ENCODE measurements at places on chromosomes 2 and 18.

- no peak for DNase-seq
These were observed 26.8 kb downstream of the RMND5A start for GRCh38 chr2:86746939-86747338.

DNA sequence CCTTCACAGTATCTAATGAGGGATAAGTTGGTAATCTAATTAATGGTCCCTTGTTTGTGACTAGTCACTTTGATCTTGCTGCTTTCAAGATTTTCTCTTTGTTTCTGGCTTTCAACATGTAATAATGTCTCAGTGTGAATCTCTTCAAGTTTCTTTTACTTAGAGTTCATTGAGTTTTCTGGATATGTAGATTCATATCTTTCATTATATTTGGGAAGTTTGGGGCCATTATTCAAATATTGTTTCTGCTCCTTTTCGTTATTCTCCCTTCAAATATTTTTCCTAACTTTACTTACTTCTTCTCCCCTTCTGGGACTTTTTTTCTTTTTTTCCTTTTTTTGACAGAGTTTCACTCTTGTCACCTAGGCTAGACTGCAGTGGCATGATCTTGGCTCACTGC, 21.1 kb upstream of the NAPG start:
- no peak for DNase-seq

DNA sequence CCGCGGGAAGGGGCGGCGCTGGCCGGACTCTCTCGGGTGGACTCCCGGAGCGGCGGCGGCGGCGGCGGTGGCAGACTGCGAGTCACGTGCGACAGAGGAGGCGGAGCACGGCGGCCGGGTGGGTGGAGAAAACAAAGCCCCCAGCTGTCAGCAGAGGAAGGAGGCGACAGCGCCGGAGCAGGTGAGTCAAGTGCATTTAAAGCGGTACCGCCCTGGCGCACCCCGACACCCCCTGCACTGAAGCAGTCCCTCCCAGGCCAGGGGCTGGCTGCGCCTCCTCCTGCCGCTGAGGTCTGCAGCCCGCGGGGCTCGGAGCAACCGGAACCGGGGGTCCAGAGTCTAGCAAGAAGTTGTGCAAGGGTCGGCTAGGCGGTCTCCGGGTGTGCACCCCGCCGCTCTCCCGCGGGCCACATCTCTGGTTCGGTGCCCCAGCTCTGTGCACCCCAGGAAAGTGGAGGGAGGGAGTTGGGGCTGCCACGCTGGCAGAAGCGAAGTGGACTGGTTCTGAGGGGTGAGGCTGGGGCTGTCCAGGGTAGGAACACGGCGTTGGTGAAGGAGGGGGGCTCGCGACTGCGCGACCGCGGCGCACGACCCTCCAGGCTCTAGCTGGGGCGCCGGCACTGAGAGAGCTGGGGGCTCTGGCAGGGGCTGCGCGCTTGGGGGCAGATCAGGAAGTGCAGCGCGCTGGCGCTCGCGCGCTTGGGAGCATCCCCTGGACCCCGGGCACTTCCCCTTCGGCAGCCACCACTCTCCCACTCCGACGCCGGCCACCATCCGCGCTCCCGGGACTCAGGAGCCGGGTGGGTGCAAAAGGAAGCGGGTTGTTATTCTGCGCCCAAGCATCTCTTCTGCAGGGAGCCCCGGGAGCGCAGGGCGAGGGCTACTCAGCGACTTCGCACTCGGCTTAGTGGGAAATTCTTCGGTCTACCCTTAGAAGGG, 64.0 kb upstream of the MAPRE2 start:
- DNase-seq, result peak; percentile 79

DNA sequence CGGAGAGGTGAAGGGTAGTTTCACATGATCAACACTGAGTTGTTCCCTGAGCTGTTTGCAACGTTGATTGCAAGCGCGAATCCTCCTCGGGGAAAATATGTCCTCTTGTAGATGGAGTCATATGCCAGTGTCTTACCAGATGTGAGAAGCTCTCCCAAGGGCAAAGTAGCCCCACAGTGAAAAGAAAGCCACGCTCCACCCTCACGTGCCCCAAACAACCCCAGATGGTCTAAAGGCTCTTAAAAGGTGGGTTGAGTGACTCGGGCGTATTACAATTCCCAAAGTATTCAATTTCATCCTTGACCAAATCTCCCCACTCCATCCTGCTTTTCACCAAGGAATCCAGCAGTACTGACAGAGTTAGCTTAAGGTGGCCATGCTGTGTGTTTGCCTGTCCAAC, 332.1 kb upstream of the SOX11 start:
- no peak for DNase-seq

DNA sequence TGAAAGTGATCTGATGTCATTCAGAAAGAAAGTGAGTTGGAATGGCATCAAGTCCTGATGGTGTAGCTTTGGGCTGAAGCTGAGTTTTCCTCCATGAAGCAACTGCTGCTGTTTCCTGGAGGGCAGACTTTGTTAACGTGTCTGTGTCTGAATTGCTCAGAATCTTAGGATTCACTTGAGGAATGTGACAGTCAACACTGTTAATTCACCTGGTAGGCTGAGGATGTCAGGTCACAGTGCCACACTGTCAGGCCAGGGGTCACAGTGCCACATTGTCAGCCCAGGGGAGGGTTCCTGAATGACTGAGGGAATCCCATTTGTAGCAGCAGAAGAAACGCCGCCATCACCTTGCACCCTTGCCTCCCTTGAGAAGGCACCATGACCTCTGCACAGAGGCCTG, 39.4 kb downstream of the LYPD6B start:
- no peak for DNase-seq

DNA sequence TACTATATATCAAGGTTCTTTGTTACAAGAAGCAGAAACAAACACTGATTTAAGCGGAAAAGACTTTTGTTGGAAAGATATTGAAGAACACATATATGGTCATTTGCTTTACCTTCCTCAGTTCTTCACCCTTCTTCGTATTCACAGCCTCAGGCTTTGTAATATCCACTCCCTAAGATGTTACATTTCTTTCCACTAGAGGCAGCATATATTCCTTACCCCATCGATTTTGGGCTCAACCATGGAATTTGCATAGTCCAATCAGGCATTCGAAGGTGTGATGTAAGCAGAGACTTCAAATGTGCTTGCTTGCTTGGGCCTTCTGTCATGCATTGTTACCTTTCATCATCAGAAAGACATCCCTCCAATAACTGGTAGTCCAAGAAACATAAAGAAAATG, 287.4 kb downstream of the PID1 start:
- no peak for DNase-seq

GRCh38 chr2:15603044-15603765, 11.5 kb downstream of the DDX1 start:
- no peak for DNase-seq

DNA sequence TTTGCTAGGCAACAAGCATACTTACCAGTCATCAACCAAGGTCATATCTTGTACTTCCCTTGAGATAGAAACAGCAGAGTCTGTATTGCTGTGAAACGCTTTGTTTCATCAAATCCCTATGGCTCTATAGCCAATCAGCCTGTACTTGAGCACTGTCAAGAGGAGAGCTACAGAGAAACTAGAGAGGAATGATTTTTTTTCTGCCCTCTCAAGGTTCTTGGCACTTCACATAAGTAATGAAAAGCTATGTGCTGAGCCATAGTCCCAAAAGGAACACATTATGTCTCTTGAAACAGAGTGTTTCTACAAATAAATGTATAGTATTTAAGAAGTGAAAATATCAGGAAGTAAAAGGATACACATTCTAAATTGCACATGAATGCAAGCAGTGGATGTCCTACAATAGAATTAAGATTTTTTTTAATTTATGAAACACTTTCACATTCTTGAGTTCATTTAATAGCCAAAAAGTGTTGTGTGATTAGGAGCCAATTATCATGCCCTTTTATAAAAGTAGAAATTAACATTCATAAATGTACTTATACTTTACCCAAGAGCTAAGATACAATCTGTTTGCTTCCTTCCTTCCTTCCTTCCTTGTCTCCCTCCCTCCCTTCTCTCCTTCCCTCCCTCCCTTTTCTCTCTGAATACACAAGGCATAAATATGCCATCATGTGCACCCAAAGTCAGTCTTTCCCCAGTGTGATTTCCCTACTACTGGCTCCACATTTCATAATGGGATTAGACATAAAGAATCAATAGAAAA, 131.8 kb downstream of the CSRNP3 start:
- DNase-seq, result no peak

- DNase-seq, result peak; percentile 11
These were observed 75.8 kb downstream of the LONRF2 start for GRCh38 chr2:100246163-100247145.
